ENCODE measurements at places on chromosomes 4 and X. TPM values are rescaled to one million over a fixed set of nuclear protein-coding genes. Genes with fewer than 3 reads are reported as not detected.

GRCh38 chrX:13090027-13090338 is 45.6 kb upstream of the FAM9C start:
- DNase-seq = no peak

- DNase-seq = no peak
Measured at GRCh38 chr4:4945021-4945420, 74.2 kb downstream of the CYTL1 start.

DCAF8L2 gene
- not detected for total RNA-seq

SULT1E1 gene
- total RNA-seq = not detected

SPANXN4 gene
- total RNA-seq = not detected

GUCY1A1 gene
- total RNA-seq = not detected
